ENCODE measurements at places on chromosomes 2 and 18. TPM values are rescaled to one million over a fixed set of nuclear protein-coding genes. Genes with fewer than 3 reads are reported as not detected.

DNA sequence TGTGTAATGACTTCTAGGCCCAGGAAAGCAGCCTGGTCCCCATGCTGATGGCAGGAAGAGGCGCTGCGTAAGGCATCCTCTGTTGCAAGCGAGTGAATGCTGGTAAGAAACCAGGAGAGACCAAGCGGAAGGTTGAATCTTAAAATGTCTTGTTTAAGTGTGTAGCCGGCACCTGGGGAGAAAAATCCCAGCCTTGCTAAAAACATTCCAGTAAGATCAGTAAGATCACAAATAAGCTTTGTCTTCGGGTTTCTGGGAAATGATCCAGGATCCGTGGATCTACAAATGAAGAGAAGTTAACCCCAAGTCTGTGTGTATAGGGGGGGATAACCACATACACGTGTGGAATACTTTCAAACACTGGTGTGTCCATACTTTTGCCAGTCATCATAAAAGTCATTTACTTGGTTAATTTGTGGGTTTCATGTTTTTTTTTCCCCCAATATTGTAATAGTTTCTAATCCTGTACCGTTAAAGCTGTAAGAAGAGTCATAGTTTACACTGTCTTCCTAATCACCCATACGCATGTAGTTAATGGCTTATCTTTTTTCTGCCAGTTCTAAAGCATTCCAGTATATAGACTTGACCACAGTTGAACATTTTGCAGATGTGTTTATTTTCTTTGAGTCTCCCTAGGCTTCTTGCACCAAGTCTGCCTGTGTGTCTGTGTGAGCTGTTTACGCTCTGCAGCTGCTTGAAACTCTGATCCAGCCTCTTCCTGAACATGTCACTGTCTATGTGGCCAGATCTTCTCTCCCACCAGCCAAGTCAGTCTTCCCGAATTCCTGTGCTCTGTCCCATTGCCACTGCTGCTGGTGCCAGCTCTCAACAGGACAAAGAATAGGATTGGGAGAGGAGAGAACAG, 135.9 kb upstream of the ARL4C start:
- no peak for DNase-seq

- DNase-seq = no peak
Observed at GRCh38 chr18:23141104-23141999, 6.1 kb downstream of the CABLES1 start.

- DNase-seq = no peak
Observed at GRCh38 chr2:126826491-126826890, 72.2 kb upstream of the TEX51 start.

DNA sequence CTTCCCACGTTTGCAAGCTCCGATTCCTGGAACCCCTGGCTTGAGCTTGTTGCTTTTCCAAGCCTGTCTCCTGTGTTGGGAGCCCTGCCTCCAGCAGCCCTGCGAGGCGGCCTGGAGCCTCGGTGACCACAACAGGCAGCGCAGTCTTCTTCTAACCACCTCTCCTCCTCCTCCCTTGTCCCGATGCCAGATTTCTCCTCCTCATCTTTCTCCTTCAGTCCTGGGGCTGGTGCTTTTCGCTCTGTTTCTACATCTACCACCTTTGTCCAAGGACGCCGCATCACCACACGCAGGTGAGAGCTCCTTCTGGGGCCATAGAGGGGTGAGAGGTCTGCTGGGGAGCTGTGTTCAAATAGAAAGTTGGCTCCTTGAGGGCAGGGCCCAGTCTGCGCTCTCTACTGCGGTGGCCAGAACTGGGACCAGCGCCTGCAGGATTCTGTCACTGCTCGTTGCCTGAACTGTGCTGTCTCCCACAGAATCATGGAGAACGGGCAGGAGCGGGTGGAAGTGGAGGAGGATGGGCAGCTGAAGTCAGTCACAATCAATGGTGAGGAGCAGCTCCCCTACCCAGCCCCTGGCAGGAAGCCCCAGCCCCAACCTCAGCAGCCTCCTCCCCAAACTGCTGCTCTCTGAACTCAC, 3.9 kb downstream of the DNAJB2 start:
- no peak for DNase-seq

- DNase-seq = no peak
Observed at GRCh38 chr2:191598296-191598695, 79.6 kb upstream of the NABP1 start.

The SRBD1 gene
- 22.1 TPM for total RNA-seq

Measured in hematopoietic multipotent progenitor cell (in vitro differentiated cells).